Stimulated activated CD4-positive, alpha-beta T cell treated with anti-CD3 and anti-CD28 coated beads, Interleukin-12 subunit alpha, Interleukin-12 subunit beta, amount 100 ng/mL, for 24 hours (primary cell): ENCODE measurements at places on chromosomes 1 and 21.

DNA sequence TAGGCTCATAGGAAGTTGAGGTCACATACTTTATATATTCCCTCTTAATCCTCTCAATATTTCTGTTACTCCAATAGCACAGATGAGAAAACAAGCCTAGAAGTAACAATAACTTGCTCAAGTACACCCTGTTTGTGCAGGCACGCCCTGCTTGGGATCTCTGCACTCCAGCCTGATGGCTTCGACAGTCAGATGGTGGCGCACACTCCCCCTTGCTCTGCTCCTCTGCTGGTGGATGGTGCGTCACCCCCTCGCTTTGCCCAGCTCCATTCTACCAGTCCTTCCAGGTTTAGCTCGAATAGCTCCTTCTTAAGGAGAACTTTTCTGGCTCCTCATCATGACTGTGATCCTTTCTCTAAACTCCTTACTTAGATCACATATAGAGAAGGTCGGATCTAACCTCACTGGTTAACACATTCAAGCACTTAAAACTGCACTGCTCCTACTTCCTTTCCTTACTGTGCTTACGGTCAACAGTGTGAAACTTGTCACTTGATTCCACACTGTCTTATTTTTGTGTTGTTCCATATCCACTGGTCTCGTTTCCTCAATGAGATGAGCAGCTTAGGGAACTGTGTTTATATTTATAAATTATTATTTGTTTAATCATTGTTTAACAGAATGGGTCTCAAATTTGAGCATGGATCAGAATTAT lies 3.0 kb downstream of the TSPAN2 start:
- no peak for DNase-seq

DNA sequence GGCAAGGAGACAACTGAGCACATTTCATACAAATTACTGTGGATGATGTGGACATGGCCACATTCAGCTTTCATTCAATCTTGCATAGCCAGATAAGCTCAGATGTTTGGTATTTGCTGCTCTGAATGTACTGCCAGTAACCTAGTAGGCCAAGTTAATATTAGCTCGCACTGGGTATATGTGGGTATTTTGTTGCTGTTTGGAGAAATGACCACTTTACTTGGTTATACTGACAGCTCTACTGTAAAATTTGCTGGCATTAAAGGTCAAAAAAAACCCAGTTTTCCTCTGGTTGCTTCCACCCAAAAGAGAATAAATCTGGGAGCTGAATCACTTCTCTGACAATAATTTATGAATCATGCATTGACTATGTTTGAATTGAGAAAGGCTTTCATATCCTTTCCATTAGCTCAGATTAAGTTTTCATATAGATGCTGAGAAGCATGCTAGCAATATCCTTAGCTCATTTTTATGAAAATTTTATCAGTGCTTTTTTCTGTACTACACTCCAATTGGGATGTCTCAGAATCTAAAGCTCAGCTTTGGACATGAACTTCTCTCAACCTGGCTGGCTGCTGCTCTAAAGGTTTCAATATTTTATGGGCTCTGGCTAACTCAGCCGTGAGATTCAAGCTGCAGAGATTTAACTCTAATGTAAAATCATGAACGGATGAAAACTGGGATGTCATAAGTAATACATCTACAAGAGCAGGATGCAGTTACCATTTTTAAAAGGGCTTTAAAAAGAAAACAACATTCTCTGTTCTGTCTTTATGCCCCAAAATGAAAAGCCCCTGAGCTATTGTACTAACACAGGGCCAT lies 330.0 kb downstream of the BARHL2 start:
- no peak for DNase-seq

- DNase-seq = no peak
These were observed 11.6 kb downstream of the ARHGEF2 start for GRCh38 chr1:155966750-155967149.

DNA sequence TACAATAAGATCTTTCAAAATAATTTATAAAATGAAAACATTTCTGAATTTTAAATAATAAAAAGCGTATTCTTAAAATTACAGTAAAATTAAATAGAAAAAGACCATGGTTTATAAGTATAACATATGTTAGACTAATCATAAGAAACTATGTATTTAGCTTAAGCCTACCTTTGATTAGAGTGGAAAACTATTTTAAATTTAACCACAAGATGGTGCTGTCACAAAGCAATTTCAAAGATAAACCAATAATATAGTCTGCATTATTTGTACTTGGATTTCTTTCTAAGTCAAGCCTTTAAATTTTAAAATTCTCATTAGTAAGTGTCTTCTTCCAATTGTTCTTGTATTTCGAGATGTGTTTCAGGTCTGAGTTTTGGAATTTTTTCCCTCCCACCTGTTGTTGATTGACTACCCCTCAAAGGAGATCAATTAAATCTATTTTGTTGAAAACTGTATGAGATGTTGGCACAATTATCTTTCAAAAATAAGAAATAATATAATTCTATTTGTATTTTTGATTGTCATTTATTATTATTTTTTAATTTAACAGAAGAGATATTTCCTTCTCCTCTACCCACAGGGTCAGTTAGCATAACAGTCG lies 459.8 kb downstream of the KCNT2 start:
- no peak for DNase-seq

GRCh38 chr1:118104951-118105350 lies 80.1 kb downstream of the SPAG17 start:
- no peak for DNase-seq

- no peak for DNase-seq
These were observed 3.3 kb downstream of the THAP3 start for GRCh38 chr1:6627841-6628545.

- no peak for DNase-seq
These were observed 35.7 kb upstream of the EPS8L3 start for GRCh38 chr1:109799445-109799844.

DNA sequence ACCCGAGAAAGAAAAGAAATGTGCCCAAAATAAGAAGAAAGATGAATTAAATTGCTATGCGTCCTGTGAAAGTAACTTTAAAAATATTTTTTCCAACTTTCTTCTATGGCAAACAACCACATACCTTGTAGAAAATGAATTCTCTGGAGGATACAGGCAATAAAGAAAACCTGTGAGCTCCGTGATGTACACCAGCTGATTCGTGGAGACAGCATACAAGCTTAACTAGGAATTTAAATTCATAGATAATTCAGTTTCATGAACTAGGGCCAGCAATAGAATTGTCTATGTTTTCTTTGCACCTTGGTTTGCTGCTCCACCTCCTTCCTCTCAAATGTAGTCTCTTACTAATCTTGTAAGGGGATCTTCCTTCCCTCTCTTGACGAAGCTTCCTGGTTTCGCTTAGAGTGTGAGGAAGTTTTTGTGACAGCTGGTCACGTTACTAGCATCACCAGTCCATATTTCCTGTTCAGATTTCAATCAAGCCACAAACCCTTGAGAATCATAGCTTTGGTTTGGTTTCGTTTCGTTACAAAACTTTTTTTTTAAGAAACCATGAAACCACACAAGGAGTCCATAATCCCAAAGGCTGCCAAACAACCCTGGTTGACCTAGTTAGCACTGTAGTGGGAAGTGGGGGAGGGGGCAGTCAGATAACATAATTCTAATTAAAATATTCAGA lies 35.8 kb downstream of the GREM2 start:
- DNase-seq = no peak

GRCh38 chr1:155130272-155131006 lies 2.8 kb downstream of the EFNA1 start:
- no peak for DNase-seq

DNA sequence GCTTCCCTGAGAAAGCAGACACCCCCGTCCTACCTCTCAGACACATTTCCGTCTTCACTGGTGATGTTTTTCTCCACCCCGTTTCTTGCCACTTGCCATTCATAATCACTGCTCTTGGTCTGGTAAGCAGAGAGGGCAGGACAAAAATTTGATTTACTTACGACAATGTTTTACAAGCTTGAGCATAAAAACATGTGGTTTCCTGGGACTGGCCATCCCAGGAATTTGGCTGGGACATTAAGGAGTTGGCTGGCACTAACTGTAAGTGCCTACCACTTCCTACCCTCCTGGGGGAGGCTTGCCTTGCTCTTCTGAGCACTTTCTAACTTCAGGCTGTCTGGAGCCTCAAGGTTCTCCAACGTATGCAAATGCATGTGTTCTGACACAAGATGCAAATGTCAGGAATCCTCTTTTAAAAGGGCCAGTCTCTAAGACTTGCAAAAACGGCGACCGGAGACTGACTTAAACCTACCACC lies 24.2 kb downstream of the ZBTB18 start:
- no peak for DNase-seq
